Stimulated activated CD8-positive, alpha-beta memory T cell treated with anti-CD3 and anti-CD28 coated beads, Interleukin-4, amount 100 ng/mL, for 4 hours (primary cell): ENCODE measurements at places on chromosomes 13 and 19.

GRCh38 chr13:33208290-33209220, 77.0 kb downstream of the STARD13 start:
- DNase-seq: no peak

DNA sequence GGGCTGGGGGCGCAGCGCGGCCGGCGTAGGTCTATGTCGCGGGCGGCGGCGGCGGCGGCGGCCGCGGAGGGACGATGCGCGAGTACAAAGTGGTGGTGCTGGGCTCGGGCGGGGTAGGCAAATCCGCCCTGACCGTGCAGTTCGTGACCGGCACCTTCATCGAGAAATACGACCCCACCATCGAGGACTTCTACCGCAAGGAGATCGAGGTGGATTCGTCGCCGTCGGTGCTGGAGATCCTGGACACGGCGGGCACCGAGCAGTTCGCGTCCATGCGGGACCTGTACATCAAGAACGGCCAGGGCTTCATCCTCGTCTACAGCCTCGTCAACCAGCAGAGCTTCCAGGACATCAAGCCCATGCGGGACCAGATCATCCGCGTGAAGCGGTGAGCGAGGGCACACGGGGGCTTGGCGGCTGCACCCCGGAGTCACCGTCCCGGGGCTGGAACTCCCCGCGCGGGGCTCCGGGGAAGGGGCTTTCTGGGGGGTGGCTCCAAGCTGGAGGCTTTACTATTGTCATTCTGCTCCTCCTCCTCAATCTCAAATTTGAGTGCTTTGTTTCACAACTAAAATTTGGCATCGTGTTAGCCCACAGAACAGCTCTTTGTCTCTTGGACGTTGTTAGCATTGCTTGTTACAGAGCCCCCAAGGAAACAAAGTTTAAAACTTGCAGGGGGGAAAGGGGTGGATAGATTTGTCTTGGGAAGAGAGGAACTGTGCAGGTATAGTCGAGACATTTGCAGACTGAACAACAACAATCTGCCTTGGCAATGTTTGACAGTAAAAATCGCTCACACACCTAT, 630 bp downstream of the RAP2A start:
- peak; percentile 12 for DNase-seq

- DNase-seq: no peak
These were observed 138.3 kb downstream of the TEX29 start for GRCh38 chr13:111458739-111459138.

DNA sequence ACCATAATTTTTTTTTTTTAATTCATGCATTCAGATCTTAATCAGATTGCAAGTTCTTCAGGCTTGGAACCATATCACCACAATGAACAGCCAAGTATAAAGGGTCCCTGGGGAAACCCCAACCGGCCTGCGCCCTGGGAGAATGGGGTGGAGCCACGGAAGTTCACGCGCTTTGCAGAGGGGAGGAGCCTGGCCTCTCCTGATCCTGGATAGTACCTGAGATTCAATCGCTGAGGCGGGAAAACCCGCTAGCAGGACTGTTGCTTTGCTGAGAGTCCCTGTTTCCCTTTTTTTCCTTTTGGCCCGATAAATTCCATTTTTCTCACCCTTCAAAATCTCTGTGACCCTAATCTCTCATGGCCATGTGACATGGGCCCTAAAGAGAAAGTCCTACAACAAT, 385.1 kb downstream of the IRS2 start:
- DNase-seq: no peak

- no peak for DNase-seq
These were observed 476.2 kb downstream of the KLF12 start for GRCh38 chr13:73657821-73658540.

DNA sequence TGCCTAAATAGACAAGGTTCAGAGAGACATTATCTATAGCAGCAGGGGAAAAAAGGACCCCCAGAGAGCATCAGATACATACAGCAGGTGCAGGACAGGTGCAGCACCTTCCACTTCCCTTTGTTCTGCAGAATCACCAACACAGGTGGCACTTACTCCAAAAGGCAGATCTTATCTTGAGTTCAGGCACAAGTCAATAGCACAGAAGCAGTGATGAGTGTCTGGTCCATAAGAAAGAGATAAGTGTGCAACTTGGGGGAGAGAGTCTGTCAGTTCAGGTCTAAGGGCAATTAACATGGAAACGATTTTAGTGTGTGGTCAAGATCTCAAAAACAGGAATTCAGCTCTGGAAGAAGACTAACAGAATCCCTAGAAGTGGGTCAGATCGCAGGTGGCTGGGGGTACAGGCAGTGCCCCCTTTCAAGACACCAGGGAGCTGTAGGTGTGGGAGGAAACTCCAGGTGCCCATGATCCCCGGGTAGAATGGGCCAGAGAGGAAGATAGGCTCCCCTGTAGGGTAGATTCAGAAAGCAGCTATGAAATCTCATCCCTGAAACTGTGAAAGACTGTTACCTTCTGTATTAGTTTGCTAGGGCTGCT, 40.6 kb downstream of the TNFSF11 start:
- DNase-seq: no peak

DNA sequence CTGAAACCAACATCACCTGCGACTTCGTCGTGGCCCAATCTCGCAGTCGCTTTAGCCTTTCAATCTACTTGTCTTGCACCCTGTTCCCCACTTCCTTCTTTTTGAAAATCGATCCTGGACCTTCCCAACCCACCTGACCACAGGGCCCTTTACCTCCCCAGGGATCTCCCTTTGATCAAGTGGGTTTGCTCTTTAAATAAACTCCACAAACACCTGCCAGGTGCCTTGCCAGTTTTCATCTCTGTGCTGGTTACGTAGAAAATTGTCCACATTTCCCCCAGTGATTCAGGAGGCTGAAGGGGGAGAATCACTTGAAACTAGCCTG, 14.5 kb upstream of the RAB20 start:
- DNase-seq: no peak

DNA sequence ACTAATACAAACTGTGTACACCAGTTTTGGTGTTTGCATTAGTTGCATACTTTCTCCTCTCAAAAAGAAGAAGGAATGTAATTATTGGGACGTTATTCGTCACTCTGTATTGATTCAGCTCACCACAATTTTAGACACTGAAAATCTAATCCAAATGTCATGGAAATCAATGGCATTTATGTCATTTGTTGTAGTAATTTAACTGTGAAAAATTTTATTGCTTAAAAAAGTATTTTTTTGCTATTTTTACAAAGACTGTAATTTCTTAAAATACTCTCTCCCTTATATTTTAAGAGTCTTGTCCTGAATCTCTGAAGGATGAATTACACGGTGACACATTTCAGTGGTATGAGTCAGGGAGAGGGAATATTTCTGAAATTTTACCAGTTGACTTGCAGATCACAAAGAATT, 2117.6 kb downstream of the PCDH9 start:
- no peak for DNase-seq

- no peak for DNase-seq
These were observed 5.0 kb upstream of the ADM5 start for GRCh38 chr19:49684251-49684982.

DNA sequence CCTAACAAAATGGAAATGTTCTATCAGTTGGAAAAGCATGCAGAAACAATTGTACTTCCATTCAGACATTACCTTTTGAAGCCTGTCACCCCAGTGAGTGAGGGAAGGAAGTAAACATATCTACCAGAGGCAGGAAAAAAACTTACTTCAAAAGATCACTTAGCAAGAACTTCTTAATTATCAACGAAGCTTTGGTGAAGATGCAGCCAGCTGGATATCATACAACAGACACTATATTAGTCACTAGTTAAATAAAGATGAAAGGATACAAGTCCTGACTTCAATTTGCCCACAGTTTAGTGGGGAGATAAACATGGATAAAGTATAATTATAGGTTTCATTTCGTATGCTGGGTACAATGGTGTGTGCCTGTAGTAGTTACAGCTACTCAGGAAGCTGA, 148.8 kb downstream of the TNFRSF19 start:
- no peak for DNase-seq

- no peak for DNase-seq
These were observed 96.1 kb downstream of the FRY start for GRCh38 chr13:32127691-32128090.

- no peak for DNase-seq
These were observed 43.8 kb downstream of the ZNRF4 start for GRCh38 chr19:5498830-5499550.

DNA sequence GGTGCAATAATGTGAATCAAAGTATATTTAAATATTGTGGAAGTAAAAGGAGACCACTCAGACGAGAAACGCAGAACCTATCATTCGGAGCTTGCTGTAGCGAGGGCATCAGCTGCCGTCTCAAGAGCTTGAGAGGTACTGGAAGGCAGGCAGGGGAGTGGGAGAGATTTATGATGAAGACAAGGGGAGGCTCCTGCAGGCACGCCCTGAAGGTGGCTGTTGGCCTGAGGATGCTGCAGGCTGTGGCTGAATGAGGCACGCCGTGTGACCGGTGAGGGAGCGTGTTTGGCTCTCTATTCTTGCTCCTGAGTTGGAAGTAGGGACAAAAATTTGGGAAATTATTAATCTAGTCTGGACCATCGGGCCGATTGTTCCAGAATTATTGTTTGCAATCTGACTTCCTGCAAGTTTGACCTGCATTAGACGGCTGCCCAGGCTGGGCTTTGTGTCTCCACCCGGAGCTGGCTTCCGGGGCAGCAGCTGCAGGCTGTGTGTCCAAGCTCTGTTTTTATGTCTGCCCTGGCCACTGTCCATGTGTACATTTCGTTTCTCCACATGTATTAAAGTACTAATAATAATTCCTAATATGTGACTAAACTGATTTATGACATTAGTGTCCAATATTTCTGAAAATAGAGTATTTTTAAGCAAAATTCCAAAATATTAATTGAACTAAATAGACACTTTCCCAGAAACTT, 91.1 kb upstream of the ANKRD10 start:
- DNase-seq: no peak

GRCh38 chr13:108120302-108120701, 95.0 kb downstream of the LIG4 start:
- DNase-seq: no peak

GRCh38 chr19:29714371-29714952, 599 bp downstream of the C19orf12 start:
- DNase-seq: peak; percentile 15

GRCh38 chr13:50629497-50629896, 214.0 kb downstream of the DLEU7 start:
- DNase-seq: no peak

DNA sequence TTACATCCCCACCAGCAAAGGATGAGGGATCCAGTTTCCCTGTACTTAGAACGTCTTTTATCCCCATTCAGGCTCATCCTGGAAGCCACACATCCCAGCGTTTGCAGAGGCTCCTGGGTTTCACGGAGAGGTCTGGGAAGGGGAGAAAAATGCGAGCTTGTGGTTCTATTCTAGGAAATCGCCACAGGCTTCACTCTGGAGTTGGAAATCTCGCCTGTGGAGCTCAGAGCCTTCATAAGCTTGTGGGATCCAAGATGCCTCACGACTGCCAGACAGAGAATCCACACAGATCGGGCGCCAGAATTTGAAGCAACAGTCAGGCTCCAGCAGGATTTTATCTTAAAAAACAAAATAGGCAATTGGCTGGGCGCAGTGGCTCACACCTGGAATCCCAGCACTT, 157.9 kb downstream of the PTPRS start:
- DNase-seq: no peak

GRCh38 chr13:84121456-84121855, 239.2 kb upstream of the SLITRK1 start:
- no peak for DNase-seq
